H9 (cell line): ENCODE measurements at places on chromosomes 1 and 21.

GRCh38 chr1:46603481-46603857 lies 599 bp downstream of the MKNK1 start:
- peaks cover 3% of the 10 kb centered on the region; the same call in 1 of the 2 replicates for H3K4me1 ChIP-seq
- DNase-seq = no peak
- H3K36me3 ChIP-seq = no peaks in the 10 kb centered on the region; the same call in 2 of the 3 replicates
- peak overlapping the region; percentile 89 for H3K4me3 ChIP-seq

- no peaks in the 10 kb centered on the region for H3K27me3 ChIP-seq
- no peaks in the 10 kb centered on the region; the same call in 1 of the 2 replicates for H3K4me1 ChIP-seq
- no peak overlapping the region for H3K27ac ChIP-seq
- no peak overlapping the region for H3K4me3 ChIP-seq
- peaks cover 17% of the 10 kb centered on the region for H3K36me3 ChIP-seq
- DNase-seq = no peak
Observed at GRCh38 chr1:10561497-10561896, 86.7 kb downstream of the PEX14 start.

GRCh38 chr1:241485145-241485544 lies 34.4 kb downstream of the FH start:
- H3K36me3 ChIP-seq = no peaks in the 10 kb centered on the region
- H3K4me1 ChIP-seq = no peaks in the 10 kb centered on the region
- no peak overlapping the region for H3K4me3 ChIP-seq
- no peaks in the 10 kb centered on the region for H3K27me3 ChIP-seq

DNA sequence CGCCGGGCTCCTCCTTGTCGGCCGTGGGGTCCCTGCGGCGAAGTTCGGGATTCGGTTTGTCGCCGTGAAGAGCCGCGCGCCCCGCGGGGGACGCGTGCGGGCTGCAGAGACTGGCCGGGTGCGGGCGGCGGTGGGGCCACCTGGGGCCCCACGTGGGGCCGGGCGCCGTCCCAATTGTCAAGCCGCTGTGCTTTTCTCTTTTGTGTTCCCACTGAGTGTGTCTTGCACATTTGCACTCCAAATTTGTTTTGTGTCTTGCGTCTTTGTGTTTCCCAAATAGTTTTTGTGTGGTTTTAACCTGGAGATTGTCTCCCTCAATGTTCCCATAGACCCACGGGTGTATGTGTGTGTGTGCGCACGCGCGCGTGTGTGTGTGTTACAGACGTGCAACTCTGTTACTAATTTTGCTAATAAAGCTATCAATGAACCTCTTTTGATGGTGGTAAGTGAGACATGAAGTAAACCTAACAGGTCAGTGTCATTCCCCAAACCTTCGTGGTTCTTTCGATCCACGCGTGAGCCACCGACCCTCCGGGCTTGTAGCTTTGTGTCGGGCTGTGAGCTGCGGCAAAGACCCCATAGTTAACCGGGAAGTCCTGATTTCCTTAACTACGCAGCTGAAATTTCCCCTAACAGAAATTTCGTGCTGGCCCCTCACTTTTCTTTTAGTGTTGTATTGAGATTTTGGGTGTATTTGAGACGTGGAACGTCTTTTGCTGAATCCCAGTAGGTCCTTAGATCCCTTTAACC lies 708 bp downstream of the PRDM2 start:
- peaks cover 5% of the 10 kb centered on the region; the same call in 1 of the 2 replicates for H3K27me3 ChIP-seq
- H3K4me3 ChIP-seq = peak overlapping the region; percentile 86
- no peaks in the 10 kb centered on the region for H3K4me1 ChIP-seq
- DNase-seq = peak; percentile 35

DNA sequence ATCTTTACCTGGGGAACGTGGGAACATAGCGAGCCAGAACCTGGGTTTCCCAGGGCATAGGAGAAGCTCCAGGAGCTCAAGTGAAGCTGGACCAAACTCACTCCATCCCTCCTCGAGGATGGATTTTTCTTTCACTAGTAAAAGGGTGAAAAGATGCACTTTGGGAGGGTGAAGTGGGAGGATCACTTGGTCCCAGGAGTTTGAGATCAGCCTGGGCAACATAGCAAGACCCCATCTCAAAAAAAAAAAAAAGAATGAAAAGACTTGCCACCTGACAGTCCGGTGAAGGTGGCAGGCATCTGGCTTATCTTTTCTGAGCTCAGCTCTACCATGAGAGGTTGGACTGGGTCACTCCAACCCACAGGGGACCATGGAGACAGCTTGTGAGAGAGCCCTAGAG lies 42.3 kb downstream of the CHAF1B start:
- no peak for DNase-seq
- H3K4me1 ChIP-seq = peaks cover 2% of the 10 kb centered on the region; the same call in 1 of the 2 replicates
- no peaks in the 10 kb centered on the region for H3K27me3 ChIP-seq
- H3K36me3 ChIP-seq = no peaks in the 10 kb centered on the region; the same call in 2 of the 3 replicates
- no peak overlapping the region for H3K27ac ChIP-seq

GRCh38 chr1:158471920-158472319 lies at the start of gene OR10R2:
TSS of gene OR10R2 (plus strand) at chr1:158472220. CDS start at chr1:158472326, 106 bp downstream.
- no peak within 1 kb of the TSS for H3K4me3 ChIP-seq
- H3K27ac ChIP-seq = no peak within 1 kb of the TSS
- H3K27me3 ChIP-seq = no peaks in the 10 kb centered on the region
- no peak for DNase-seq
- no peaks in the 10 kb centered on the region for H3K36me3 ChIP-seq

DNA sequence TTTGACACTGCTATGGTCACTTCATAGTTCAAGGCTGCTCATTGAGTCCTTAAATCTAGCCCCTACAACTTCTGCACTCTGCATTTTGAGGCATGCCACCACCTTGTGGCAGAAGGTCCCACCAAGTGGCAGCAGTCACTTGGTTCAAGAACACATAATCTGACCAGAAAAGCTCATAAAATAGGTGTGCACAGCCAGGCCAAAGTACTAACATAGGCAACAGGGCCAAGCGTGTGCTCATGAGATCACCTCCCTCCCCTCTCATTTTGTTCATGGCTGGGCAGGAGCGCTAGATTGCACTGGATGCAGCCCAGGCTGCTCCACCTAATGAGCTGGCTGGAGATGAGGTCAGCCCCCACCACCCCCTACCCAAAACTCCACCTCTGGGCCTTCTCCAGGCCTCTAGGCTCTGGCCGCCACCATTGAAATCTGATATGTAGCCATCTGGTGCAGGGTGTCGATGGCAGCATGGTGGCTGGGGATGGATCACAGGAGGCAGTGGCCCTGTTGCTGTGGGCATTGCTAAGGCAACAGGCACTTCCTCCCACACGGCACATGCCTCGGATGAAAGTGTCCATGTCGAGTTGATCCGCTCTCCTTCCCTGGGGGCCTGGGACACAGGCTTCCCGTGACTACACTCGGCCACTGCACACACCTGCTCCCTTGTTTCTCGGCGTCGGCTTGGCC lies 193.2 kb downstream of the TRABD2B start:
- H3K4me1 ChIP-seq = no peaks in the 10 kb centered on the region
- no peak overlapping the region for H3K4me3 ChIP-seq
- H3K36me3 ChIP-seq = no peaks in the 10 kb centered on the region

DNA sequence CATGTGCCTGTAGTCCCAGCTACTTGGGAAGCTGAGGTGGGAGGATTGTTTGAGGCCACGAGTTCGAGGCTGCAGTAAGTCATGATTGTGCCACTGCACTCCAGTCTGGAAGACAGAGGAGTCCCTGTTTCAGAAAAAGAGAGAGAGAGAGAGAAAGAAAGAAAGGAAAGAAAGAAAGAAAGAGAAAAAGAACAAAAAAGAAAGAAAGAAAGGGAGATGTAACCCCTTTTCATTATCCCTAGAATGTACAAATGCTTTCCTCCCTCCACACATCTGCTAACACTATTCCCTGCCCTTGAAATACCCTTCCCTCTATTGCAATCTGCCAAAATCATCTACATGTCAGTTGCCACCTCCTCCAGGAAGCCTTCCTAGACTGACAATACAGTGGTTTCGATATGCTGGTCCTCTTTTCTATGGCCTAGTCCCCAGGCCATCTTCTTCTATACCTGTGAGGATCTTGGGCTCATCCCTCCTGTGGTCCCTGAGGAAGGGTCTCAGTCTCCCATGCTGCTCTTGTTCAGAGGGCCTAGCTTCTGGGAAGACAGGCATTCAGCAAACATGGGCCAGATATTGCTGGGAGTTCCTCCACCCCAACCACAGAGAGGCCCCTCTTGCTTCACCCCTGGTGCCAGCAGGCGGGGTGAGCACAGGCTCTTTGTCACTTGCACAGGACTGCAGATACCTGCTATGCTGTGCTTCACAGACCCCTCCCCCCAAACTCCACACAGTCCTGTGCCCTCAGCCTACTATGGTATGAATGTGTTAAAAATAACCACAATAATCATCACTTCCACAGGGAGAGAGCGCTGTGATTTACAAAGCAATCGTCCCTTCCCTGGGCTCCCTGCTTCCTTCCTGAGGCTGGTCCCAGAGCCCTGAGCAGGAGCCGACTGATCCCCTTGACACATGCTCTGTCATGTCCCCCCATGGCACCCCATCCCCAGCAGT lies 14.1 kb downstream of the ADGRB2 start:
- no peaks in the 10 kb centered on the region for H3K27me3 ChIP-seq
- no peaks in the 10 kb centered on the region; the same call in 2 of the 3 replicates for H3K36me3 ChIP-seq
- no peak overlapping the region for H3K27ac ChIP-seq
- peaks cover 7% of the 10 kb centered on the region; the same call in 1 of the 2 replicates for H3K4me1 ChIP-seq
- DNase-seq = no peak
- H3K4me3 ChIP-seq = no peak overlapping the region

- H3K36me3 ChIP-seq = no peaks in the 10 kb centered on the region
- no peak for DNase-seq
- H3K4me1 ChIP-seq = no peaks in the 10 kb centered on the region
- H3K4me3 ChIP-seq = no peak overlapping the region
- no peaks in the 10 kb centered on the region for H3K27me3 ChIP-seq
- H3K27ac ChIP-seq = no peak overlapping the region
Observed at GRCh38 chr1:170790651-170791071, 126.7 kb downstream of the PRRX1 start.

- no peaks in the 10 kb centered on the region for H3K36me3 ChIP-seq
- no peak overlapping the region for H3K27ac ChIP-seq
- no peaks in the 10 kb centered on the region for H3K4me1 ChIP-seq
- no peaks in the 10 kb centered on the region for H3K27me3 ChIP-seq
- H3K4me3 ChIP-seq = no peak overlapping the region
Observed at GRCh38 chr1:58412071-58412580, 134.4 kb downstream of the OMA1 start.

GRCh38 chr1:47190509-47190855 lies 646 bp upstream of the PDZK1IP1 start:
- H3K27ac ChIP-seq = no peak overlapping the region
- no peak overlapping the region for H3K4me3 ChIP-seq
- DNase-seq = no peak
- H3K36me3 ChIP-seq = no peaks in the 10 kb centered on the region
- H3K4me1 ChIP-seq = peaks cover 7% of the 10 kb centered on the region

DNA sequence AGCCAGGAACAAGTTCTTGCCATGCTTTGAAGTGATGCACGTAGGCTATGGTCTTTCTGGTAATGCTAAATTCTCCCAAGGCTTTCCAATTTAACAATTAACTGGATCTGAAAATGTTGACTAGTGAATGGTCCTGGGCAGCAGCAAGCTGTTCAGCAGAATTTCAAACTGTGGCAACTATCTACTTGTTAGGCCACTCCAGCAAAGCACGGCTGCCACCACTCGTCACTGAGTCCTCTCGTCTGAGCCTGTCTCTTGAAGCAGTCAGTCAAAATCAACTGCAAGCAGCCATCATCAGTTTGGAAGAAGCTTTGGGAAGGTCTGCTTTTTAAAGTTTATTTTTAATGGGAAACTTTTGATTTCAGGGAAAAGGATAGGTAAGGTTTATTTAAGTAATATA lies 6.1 kb downstream of the FLVCR1 start:
- H3K4me3 ChIP-seq = no peak overlapping the region
- no peaks in the 10 kb centered on the region for H3K27me3 ChIP-seq
- H3K36me3 ChIP-seq = peaks cover 34% of the 10 kb centered on the region; the same call in 2 of the 3 replicates
- H3K27ac ChIP-seq = no peak overlapping the region
- no peak for DNase-seq

DNA sequence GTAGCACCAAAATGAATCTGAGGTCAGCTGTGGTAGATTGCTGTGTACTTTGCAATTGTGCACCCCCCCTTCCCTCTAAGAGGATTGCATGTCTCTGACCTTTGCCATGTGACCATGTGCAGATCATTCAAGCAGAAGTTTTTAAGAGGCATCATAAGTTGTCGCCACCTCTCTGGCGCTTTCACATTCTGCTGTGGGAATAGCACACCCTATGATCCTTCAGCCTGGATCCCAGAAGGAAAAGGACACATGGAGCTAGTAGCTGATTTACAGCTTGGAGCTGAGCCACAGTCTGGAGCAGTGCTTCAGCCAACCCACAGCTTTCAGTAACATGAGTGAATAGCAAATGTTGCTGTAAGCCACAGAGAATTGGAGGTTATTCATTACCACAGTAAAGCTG lies 158.5 kb downstream of the TSEN15 start:
- no peaks in the 10 kb centered on the region for H3K36me3 ChIP-seq
- no peaks in the 10 kb centered on the region for H3K4me1 ChIP-seq
- no peak overlapping the region for H3K4me3 ChIP-seq

DNA sequence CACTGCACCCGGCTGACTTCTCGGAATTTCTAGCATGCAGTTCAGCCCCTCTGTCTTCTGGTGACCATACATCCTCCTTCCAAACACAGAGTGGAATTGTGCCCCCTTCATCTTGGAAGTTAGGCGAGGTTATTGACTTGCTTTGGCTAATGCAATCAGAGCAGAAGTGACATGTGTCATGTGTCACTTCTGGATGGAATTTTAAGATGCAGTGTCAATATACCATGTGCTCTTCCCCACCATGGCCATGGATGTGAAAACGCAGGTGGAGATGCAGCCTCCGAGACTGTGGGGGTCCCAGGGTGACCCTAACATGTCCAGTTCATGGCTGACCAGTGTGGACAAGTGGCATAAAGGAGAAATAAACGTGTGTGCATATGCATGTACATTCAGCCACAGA lies 83.0 kb downstream of the KCNJ6 start:
- DNase-seq = no peak

DNA sequence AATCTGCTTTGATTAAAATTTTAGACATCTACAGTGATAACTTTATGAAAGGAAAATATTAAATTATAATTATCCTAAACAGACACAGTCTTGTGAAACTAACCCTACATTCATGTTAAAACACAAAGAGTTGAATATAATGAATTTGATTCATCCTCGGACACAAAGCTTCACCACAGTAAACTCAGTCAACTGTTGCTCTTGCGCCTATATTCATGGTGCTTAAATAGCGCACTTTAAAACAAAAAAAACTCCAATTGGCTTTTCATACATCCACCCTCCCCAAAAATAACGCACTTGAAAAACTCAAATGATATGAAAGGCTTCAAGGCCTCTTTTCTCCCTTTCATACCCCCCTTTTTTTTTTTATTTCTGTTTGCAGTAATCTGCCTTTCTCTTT lies 260.3 kb downstream of the FAF1 start:
- peak overlapping the region; percentile 94 for H3K27ac ChIP-seq
- DNase-seq = no peak
- H3K4me1 ChIP-seq = no peaks in the 10 kb centered on the region; the same call in 1 of the 2 replicates
- H3K4me3 ChIP-seq = peak overlapping the region; percentile 73
- H3K36me3 ChIP-seq = no peaks in the 10 kb centered on the region
- no peaks in the 10 kb centered on the region for H3K27me3 ChIP-seq

DNA sequence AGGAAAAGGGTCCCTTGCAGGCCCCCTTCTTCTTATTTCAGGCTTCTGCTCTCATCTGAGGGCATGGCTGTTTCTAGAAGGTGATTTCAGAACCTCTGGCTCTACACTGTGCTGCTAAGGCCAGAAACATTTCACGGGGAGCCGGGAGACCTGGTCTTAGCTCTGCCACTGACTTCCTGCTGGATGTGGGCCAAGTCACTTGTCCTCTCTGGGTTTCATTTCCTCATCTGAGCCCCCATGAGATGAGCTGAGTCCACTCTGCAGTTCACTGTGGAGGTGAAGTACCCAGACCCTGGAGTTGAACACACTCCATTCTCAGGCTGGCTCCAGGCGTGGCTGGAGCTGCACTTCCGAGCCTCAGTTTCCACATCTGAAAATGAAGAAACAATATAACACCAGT lies 2.1 kb downstream of the PADI1 start:
- H3K4me1 ChIP-seq = no peaks in the 10 kb centered on the region
- no peaks in the 10 kb centered on the region for H3K36me3 ChIP-seq
- no peak overlapping the region for H3K4me3 ChIP-seq
- H3K27me3 ChIP-seq = no peaks in the 10 kb centered on the region
- H3K27ac ChIP-seq = no peak overlapping the region
- no peak for DNase-seq
